ENCODE measurements at places on chromosomes 5 and 9. TPM values are rescaled to one million over a fixed set of nuclear protein-coding genes. Genes with fewer than 3 reads are reported as not detected.

NEUROG1 gene
- not detected for total RNA-seq

TMEM171 gene
- not detected for total RNA-seq

GRCh38 chr9:126839301-126839700, 21.1 kb upstream of the ZBTB34 start:
- no peaks in the 10 kb centered on the region for H3K27me3 ChIP-seq
- DNase-seq = no peak
- H3K4me3 ChIP-seq = no peak overlapping the region
- peaks cover 16% of the 10 kb centered on the region for H3K36me3 ChIP-seq
- H3K27ac ChIP-seq = no peak overlapping the region

DNA sequence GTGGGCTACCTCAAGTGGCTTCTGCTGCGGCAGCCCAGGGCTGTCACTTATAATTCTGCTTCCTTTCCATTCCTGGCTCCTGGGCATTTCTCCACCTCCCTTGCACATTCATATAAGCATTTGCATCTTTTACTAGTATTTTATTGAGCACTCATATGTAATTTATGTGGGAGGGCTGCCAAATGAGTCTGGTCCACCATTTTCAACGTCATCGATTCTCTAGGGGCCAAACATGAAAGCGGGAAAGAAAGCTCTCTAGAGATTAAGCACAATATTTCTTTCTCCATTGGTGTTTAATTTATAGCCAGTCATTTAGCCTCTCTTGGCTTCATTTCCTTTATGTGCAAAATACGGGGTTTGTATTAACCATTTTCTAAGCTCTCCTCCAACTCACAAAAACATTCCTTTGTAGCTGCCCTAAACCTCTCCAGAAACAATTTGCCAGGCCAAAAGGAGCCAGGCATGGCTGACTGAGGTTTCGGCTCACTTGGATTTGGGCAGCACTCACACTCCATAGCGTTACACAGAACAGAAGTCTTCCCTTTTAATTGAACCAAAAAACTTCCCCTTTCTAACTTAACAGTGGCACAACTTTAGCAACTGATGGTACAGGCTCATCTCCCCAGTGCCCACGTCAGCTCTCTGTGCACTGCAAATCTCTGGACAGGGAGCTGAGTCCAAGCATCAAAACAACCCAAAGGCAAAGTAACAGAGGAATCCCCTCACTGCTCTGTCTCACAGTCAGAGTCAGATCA, 183.5 kb downstream of the ROR2 start:
- H3K4me3 ChIP-seq = no peak overlapping the region
- no peaks in the 10 kb centered on the region for H3K4me1 ChIP-seq
- H3K27me3 ChIP-seq = no peaks in the 10 kb centered on the region
- no peaks in the 10 kb centered on the region for H3K36me3 ChIP-seq
- no peak for DNase-seq

DNA sequence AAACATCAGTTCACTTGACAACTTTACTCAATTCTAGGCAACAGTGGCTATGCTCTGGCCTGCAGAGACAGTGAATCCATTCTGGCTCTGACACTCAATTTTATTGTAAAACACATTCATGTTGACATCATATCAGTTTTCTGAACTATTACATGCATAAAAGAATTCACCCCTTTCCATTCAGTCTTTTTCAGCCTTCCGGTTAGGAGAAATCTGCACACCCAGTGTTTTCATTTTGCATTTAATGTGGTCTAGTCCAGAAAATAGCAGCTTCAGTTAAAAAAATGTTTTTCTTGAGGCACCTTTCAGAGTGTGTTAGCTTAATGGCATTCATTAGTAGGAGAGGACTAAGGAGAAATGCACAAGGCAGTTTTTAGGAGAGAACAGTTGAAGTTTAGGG, 95.1 kb downstream of the PBX3 start:
- no peaks in the 10 kb centered on the region for H3K36me3 ChIP-seq
- no peaks in the 10 kb centered on the region for H3K27me3 ChIP-seq
- no peak for DNase-seq

DNA sequence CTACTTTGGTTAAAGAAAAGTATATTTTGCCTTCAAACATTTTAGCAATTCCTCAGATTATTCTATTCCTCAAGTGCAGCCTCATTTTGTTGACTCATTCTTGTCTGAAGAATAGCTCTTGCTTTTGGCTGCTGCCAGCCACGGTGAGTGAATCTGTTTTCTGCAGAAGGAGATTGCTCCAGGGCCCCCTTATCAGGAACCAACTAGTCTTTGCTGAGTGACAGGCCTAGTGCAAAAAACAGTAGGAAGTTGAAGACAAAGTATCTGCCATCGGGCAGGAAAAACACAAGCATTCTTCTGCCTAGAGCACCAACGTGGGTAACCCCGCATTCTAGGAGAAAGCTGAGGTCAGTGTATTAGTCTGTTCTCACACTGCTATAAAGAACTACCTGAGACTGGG, 42.3 kb downstream of the ZNF883 start:
- no peaks in the 10 kb centered on the region for H3K27me3 ChIP-seq
- H3K4me1 ChIP-seq = no peaks in the 10 kb centered on the region
- DNase-seq = no peak
- no peak overlapping the region for H3K4me3 ChIP-seq
- no peak overlapping the region for H3K27ac ChIP-seq
- no peaks in the 10 kb centered on the region for H3K36me3 ChIP-seq

- H3K27ac ChIP-seq = no peak overlapping the region
- H3K4me3 ChIP-seq = no peak overlapping the region
- no peaks in the 10 kb centered on the region for H3K4me1 ChIP-seq
- H3K36me3 ChIP-seq = no peaks in the 10 kb centered on the region
- DNase-seq = no peak
Observed at GRCh38 chr5:158212917-158213316, 354.0 kb upstream of the CLINT1 start.

Data from B cell (primary cell).